ENCODE measurements at places on chromosomes 1 and 21.

- DNase-seq, result no peak
These were observed 7.6 kb upstream of the SLC19A1 start for GRCh38 chr21:45549626-45550463.

- no peak for DNase-seq
These were observed 41.5 kb downstream of the SPATA46 start for GRCh38 chr1:162335126-162335525.

DNA sequence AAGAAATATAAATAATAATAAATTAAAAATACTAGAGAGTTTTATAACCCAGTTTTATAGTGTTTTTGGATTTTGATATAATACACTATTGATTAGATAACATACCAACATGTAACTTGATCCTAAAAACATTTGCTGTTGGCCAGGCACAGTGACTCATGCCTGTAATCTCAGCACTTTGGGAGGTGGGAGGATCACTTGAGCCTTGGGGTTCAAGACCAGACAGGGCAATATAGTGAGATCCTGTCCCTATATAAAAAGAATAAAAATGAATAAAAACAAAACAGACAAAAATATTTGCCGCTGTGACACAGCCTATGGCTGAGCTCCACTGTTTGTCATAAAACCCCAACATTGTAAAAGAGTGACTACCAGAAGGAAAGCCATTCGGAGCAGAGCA, 26.1 kb downstream of the VPS13D start:
- DNase-seq, result no peak

GRCh38 chr1:5711079-5711478, 281.1 kb downstream of the NPHP4 start:
- DNase-seq, result no peak

- DNase-seq, result no peak
These were observed 36.2 kb upstream of the LRRC52 start for GRCh38 chr1:165507570-165507969.

DNA sequence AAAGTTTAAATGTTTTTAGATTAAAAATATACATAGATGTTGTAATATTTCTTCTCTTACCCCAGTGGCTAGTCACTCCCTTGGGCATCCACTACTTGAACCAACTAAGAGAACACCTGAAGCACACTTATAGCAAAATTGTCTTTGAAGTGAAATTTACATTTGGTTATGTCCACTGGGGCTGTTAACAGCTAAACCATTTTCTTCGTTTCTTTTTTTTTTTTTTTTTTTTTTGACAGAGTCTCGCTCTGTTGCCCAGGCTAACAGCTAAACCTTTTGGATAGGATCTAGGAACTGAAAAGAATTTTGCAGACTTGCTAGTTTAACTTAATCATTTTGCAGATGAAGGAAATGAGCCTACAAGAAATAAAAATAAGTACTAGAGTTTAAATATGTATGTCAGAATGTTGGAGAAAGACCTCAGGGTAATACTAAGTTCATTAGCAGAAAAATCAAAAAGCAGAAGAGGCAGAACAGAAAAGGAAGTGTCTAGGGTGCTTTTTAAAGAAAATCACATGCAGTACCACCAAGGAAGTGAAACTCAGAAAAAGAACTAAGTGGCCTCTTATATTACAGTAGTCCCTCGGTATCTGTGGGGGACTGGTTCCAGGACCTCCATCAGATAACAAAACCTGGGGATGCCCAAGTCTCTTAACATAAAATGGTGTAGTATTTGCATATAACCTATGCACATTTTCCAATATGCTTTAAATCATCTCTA, 11.8 kb downstream of the DRAM2 start:
- no peak for DNase-seq

All from NCI-H446 treated with DMSO at 0.1 percent for 48 hours (cell line).